Uterine smooth muscle cell (primary cell): ENCODE measurements at places on chromosomes 2 and 18. TPM values are rescaled to one million over a fixed set of nuclear protein-coding genes. Genes with fewer than 3 reads are reported as not detected.

The RGPD3 gene
- total RNA-seq: 0.33 and 0.37 TPM in 2 replicates

The EGR4 gene
- not detected in 2 replicates for total RNA-seq

The CHST10 gene
- total RNA-seq: 11.0 and 14.2 TPM in 2 replicates

The ANKRD62 gene
- total RNA-seq: not detected in 2 replicates

The RNF125 gene
- 0.50 and 0.89 TPM in 2 replicates for total RNA-seq

The MAL gene
- not detected in 2 replicates for total RNA-seq

The FZD7 gene
- 29.1 and 33.4 TPM in 2 replicates for total RNA-seq

The RNMT gene
- 31.9 and 34.6 TPM in 2 replicates for total RNA-seq

The LONRF2 gene
- total RNA-seq: 6.5 and 7.6 TPM in 2 replicates

The LHCGR gene
- total RNA-seq: not detected in 2 replicates

The LTBP1 gene
- total RNA-seq: 502 and 503 TPM in 2 replicates

The ST8SIA5 gene
- total RNA-seq: under 0.01 and 0.12 TPM in 2 replicates

The FAM237A gene
- total RNA-seq: not detected in 2 replicates

The PGAP1 gene
- 8.5 and 11.6 TPM in 2 replicates for total RNA-seq

The CHRNG gene
- total RNA-seq: not detected in 2 replicates

The LRRTM4 gene
- total RNA-seq: not detected in 2 replicates

The SNRPD1 gene
- total RNA-seq: 14.2 and 28.7 TPM in 2 replicates

The SP140 gene
- total RNA-seq: 2.0 and 2.6 TPM in 2 replicates

The MC5R gene
- not detected in 2 replicates for total RNA-seq

The CHRND gene
- not detected in 2 replicates for total RNA-seq

The CYP27C1 gene
- not detected in 2 replicates for total RNA-seq

The PRKCE gene
- total RNA-seq: 9.1 and 11.5 TPM in 2 replicates

The CNTNAP5 gene
- total RNA-seq: not detected in 2 replicates
